ENCODE measurements at places on chromosomes 4 and X.

GRCh38 chrX:44456685-44457084 is 86.0 kb downstream of the FUNDC1 start:
- DNase-seq: no peak

GRCh38 chr4:141524116-141524515 is 112.3 kb upstream of the IL15 start:
- DNase-seq: no peak

DNA sequence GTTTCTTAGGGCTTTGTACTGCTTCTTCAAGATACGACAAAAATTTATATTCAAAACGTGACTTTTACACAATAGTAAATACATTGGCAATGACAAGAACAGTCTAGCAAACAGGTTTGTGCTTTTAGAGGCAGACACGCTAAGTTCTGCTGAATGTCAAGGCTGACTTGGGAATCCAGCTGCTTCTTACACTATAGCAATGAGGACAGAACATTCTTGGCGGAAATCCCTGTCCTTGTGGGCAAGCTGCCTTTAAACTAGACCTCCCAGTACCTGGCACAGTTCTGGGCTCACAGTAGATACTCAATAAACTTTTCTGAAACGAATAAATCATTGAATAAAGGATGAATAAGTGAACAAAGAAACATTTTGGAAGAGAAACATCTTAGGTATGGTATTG is 148.2 kb downstream of the RASL11B start:
- no peak for DNase-seq

GRCh38 chr4:91267543-91267942 is 1036.2 kb upstream of the GRID2 start:
- no peak for DNase-seq

GRCh38 chr4:71411981-71412380 is 73.2 kb downstream of the SLC4A4 start:
- DNase-seq: no peak

- DNase-seq: no peak
Measured at GRCh38 chr4:182698212-182698611, 219.0 kb downstream of the DCTD start.

DNA sequence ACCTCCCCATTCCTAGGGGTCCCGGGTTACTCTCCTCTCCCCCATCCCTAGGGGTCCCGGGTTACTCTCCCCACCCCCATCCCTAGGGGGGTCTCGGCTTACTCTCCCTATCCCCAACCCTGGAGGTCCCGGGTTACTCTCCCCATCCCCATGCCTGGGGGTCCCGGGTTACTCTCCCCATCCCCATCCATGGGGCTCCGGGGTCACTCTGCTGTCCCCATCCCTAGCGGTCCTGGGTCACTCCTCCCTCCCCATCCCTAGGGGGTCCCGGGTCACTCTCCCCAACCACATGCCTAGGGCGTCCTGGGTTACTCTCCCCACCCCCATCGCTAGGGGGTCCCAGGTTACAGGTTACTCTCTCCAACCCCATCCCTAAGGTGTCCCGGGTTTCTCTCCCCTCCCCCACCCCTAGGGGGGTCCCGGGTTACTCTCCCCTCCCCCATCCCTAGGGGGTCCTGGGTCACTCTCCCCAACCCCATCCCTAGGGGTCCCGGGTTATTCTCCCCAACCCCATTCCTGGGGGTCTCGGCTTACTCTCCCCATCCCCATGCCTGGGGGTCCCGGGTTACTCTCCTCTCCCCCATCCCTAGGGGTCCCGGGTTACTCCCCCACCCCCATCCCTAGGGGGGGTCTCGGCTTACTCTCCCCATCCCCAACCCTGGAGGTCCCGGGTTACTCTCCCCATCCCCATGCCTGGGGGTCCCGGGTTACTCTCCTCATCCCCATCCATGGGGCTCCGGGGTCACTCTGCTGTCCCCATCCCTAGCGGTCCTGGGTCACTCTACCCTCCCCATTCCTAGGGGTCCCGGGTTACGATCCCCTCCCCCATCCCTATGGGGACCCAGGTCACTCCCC is 821 bp downstream of the ASMTL start:
- no peak for DNase-seq

- no peak for DNase-seq
Measured at GRCh38 chrX:145484740-145485139, 237.4 kb downstream of the SPANXN1 start.

- DNase-seq: peak; percentile 79
Measured at GRCh38 chr4:80138551-80139538, 58.5 kb upstream of the PRDM8 start.

GRCh38 chrX:12894074-12895030 is 12.1 kb upstream of the TLR8 start:
- DNase-seq: peak; percentile 46

- DNase-seq: no peak
Measured at GRCh38 chrX:148593146-148593545, 92.7 kb downstream of the AFF2 start.

DNA sequence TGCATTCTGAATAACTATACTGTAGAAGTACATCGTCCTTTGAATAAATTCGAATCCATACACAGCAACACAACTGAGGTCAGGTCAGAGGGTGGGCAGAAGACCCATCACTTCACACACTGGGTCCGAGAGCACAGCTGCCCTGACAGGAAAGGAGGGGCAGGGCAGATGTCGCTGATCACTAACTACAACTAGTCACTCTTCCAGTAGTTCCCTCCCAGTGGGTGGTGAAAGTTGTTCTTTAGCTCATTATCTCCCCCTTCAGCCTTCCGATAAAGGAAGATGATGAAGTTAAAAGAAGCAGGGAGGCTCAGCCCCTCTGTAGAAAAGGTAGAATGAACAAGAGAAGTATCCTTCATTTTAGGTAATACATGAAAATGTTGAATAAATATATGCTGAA is 278.9 kb downstream of the INPP4B start:
- DNase-seq: peak; percentile 68

DNA sequence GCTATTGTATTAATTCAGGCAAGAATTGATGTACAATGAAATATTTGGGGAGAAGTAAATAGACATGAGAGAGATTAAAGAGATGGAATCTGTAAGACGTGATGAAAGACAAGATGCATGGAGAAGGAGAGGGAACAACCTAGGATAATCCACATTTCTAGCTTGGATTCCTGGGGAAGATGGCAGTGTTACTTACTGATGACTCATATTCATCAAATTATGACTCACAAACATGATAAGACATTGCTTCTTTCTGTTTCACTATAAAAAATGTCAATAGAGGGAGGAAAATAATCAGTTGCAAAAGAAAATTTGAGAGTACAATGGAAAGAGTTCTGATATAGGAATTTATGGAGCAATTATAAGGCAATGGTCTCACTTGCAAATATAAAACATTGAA is 104.1 kb upstream of the BMP3 start:
- no peak for DNase-seq

GRCh38 chrX:136473663-136474062 is 14.1 kb upstream of the BRS3 start:
- no peak for DNase-seq

DNA sequence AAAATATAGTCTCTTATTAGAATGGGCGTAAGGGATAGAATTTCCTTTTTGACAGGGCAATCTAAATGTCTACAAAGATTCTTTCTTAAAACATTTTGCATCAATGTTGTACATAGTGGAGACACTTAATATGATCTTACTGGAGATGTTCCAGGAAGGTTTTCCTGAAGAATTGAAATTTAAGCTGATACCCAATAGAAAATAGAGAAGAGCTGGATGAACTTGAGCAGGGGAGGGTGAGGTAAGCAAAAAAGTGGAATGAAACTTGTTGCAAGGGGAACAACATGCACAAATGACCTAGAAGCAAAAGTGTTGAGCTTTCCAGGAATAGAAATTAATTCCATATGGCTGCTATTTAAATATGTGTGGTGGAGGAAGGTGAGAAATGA is 19.7 kb downstream of the SLAIN2 start:
- DNase-seq: no peak

GRCh38 chrX:16215660-16216059 is 48.4 kb downstream of the MAGEB17 start:
- no peak for DNase-seq

GRCh38 chrX:33721927-33722326 is 410.2 kb downstream of the FAM47A start:
- no peak for DNase-seq

DNA sequence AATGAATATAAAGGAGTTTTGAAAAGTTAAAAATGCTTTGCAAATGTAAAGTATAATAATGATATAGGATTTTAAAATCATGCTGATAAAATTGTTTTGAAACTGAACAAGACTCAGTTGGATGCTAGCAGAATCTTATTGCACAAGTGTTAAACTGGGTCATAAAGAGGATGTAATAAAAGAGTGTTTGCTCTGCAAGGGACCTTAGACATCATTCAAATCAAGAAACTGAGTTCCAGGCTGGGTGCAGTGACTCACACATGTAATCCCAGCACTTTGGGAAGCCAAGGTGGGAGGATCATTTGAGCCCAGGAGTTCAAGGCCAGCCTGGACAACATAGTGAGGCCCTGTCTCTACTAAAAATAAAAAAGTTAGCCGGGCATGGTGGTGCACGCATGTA is 27.5 kb upstream of the DUSP21 start:
- DNase-seq: no peak

- no peak for DNase-seq
Measured at GRCh38 chr4:16573206-16573605, 325.2 kb downstream of the LDB2 start.

- DNase-seq: no peak
Measured at GRCh38 chr4:177400030-177400429, 42.2 kb downstream of the AGA start.

- no peak for DNase-seq
Measured at GRCh38 chr4:183801457-183802165, 103.5 kb upstream of the STOX2 start.

GRCh38 chr4:148850257-148850995 is 408.2 kb upstream of the NR3C2 start:
- DNase-seq: no peak

- no peak for DNase-seq
Measured at GRCh38 chr4:100372432-100372831, 145.4 kb downstream of the EMCN start.

DNA sequence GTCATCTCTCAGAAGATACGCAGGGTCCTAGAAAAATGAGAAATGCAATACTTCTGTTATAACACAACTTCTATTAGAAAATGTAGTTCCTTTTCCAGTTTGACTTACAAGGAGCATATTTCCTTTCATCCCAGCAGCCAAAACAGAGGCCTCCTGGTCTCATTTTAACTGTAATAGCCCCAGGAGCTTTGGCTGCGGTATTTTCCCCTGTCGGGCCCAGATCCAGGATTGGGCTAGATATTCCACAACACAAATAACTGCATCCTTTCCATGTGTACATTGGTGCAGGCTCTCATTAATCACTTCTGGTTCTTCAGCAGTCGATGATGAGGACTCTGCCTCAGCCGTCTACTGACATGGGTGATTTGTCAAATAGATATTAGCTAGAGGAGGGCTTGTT is 166.1 kb downstream of the TENM3 start:
- no peak for DNase-seq

GRCh38 chr4:73593631-73594241 is 26.5 kb downstream of the RASSF6 start:
- DNase-seq: no peak

DNA sequence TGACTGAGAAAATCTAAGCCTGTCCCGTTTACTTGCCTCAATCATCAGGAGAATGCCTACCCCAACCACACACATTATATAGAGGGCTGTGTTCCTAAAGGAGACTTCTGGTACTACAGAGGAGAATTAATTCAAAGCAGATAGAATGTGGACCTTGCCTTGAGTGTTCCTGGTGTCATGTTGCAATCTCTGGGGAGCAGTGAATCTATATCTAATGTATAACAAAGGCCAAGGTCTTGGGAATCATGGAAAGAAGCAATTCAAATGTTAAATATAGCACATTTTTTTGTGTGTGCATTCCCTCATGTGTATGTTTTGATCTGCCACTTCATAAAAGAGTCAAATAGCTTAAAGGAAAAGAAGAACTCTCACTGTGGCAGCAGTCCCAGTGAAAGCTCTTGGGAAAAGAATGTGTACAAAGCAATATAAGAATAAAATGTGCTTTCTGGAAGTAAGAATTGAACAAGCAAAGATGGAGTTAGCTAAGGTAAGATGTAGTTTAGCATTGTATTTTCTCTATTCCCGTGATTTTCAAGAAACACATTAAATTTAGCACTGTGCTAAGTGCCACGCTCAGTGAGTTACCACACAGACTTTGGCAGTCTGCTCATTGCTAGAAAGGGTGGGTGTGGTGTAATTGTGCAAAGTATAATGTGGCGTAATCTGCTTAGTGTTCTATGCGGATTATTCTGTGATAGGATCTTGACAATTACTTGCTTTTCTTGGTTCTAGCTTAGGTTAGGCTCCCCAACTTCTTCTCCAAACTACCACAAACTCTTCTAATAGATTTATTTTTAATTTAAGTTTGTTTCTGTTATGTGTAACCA is 13.7 kb downstream of the ADH6 start:
- no peak for DNase-seq

DNA sequence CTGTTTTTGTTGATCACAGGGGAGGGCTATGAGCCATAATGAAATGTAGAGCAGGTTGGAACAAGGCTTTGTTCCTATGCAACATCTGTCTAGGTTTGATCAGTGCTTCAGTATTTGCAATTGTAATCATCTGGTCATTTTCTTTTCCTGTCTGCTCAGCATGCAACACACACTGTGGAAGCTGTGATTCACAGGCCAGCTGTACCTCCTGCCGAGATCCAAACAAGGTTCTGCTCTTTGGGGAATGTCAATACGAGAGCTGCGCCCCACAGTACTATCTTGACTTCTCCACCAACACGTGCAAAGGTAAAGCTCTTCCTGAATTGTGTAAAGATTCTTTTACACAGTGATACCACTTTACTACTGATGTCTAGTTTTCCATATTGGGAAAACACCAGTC is 181.9 kb upstream of the ANXA3 start:
- no peak for DNase-seq

DNA sequence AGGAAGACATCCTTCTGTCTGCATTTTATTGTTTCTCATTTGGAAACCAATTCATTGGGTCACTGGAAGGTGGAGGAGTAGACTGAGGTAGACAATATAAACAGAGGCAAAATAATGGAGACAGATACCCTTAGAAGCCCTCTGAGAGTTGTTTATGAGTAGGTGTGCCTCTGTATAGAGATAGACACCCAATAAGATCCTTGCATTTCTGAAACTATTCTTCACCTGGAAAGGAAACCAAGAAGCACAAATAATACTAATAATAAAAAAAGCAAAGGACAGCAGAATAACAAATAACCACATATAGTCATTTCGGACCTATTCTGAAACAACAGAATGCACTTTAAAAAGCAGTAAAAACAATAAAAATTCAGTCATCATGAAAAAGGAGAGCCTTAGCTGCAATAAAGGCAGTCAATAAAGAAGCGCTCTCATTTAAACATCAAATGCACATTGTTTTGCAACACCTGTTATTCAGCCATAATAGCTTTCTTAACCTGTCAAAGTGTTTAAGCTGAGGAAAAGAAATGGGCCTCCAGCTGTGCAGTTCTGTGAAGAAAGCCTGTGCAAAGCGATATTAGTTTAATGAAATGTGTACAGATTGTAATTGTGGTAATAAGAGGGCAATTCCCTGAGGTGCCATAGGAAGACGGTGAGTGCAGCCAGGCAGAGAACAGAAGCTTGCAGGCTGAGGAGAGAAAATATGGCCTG is 904.2 kb downstream of the STPG2 start:
- DNase-seq: no peak
